ENCODE measurements at places on chromosomes 16 and 17.

GRCh38 chr17:78678711-78679110 is 101.5 kb upstream of the DNAH17 start:
- no peak for DNase-seq

GRCh38 chr17:76556765-76557367 is 17.0 kb downstream of the PRCD start:
- DNase-seq: peak; percentile 63

- DNase-seq: peak; percentile 2
Observed at GRCh38 chr16:17930280-17930679, 406.3 kb downstream of the NPIPA8 start.

GRCh38 chr17:49360796-49361128 is 1.3 kb downstream of the ZNF652 start:
- no peak for DNase-seq

- peak; percentile 39 for DNase-seq
Observed at GRCh38 chr17:45573924-45574770, 83.6 kb upstream of the PLEKHM1 start.

Data from ELR (cell line).